ENCODE measurements at places on chromosomes 2 and 18.

DNA sequence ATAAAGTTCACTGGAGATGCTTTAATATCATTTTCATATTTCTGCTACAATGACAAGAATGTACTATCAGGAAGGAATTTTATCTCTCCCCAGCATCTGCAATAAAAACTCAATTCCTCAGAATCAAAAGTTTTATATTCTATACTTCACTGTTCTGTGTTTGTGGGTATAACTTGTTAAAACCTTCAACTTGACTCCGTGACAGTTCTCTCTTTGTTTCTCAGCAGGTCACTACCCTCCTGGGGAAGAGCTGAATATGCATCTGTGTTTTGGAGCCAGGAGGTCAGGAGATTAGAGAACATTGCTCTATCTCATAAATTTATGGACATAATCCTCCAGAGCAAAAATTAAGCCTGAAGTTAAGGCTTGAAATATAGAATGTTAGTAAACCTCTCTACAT lies 411.4 kb downstream of the TRIB2 start:
- DNase-seq, result no peak

DNA sequence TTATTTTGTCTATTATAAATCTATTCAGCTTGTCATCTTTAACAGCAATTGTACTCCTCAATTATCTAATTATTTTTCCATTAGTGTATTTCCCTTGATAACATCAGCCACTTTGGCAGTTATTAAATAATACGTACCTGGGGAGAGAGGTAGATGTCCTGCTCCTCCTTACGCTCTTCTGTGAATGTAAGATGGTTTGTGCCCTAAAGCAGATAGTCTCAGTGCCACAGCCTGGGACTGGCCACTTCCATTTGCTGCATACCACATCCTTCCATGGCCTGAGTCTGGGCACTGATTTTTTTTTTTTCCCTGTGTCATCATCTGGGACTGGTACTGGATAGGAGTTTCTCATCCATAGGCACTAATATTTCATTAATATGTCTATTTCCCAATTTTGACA lies 632.4 kb upstream of the LRRTM4 start:
- DNase-seq, result no peak

GRCh38 chr2:160984426-160985077 lies 175.7 kb upstream of the TANK start:
- no peak for DNase-seq

DNA sequence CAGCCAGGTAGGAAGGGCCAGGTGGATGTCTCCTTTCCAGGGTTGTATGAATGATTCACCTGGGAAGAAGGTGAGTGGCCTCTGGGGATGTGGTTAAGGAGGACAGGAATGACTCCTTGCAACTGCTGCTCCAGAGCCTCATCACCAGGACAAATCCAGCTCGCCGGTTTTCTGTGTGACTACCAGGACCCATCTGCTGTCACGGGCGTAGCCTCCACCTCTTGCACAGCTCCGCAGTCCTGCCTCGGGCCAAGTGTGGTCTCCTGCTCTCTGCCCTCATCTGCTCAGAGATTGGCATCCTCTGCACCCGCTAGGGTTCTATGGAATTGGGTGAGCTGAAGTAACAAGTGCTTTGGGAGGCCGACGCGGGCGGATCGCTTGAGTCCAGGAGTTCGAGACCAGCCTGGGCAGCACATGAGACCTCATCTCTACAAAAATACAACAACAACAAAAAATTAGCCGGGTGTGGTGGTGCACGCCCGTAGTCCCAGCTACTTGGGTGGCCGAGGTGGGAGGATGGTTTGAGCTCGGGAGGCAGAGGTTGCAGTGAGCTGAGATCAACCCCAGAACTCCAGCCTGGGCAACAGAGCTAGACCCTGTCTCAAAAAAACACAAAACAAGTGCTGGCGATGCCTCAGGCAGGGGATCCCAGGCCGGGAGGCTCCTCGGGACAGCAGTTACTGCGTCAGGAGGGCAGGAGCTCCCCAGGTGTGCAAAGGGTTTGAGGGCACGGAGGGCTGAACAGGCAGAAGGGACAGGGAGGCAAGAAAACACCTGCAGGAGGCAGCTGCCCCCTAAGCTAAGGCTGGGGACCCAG lies 831 bp upstream of the D2HGDH start:
- no peak for DNase-seq

- DNase-seq, result no peak
These were observed 136.8 kb downstream of the CAMKMT start for GRCh38 chr2:44498551-44498950.

GRCh38 chr2:105806996-105807395 lies 62.3 kb downstream of the NCK2 start:
- DNase-seq, result no peak

DNA sequence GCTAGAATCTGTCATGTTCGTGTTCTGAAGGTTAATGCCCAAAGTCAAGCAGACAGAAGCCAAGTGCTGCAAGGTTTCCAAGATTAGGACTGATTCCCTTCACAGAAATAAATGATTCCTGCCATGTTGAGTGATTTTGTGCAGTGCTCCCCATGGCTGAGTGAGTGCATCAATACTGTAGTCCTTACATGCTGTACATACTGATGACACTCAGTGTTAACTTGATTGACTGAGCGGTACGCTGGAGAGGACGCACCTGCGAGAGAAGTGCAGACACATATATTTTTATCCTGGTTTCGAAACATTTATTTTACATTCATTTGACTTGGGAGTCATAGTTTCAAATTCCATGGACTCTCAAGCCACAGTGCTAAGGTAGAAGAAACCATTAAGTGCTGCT lies 92.0 kb downstream of the ASXL3 start:
- no peak for DNase-seq
